Islet precursor cell (in vitro differentiated cells): ENCODE measurements at places on chromosomes 16 and 17.

GRCh38 chr16:50411034-50411433 is 42.2 kb upstream of the BRD7 start:
- no peak for DNase-seq

DNA sequence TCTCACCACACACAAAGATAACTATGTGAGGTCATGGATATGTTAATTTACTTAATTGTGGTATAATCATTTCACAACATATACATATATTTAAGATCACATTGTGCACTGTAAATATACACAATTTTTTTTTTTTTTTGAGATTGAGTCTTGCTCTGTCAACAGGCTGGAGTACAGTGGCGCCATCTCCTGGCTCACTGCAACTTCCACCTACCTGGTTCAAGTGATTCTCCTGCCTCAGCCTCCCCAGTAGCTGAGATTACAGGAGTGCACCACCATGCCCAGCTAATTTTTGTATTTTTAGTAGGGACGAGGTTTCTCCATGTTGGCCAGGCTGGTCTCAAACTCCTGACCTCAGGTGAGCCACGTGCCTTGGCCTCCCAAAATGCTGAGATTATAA is 11.5 kb upstream of the PRSS54 start:
- no peak for DNase-seq

- no peak for DNase-seq
Measured at GRCh38 chr16:30351001-30351441, 4.1 kb downstream of the CD2BP2 start.

- DNase-seq: peak; percentile 78
Measured at GRCh38 chr17:9098242-9098825, 77.0 kb downstream of the NTN1 start.

DNA sequence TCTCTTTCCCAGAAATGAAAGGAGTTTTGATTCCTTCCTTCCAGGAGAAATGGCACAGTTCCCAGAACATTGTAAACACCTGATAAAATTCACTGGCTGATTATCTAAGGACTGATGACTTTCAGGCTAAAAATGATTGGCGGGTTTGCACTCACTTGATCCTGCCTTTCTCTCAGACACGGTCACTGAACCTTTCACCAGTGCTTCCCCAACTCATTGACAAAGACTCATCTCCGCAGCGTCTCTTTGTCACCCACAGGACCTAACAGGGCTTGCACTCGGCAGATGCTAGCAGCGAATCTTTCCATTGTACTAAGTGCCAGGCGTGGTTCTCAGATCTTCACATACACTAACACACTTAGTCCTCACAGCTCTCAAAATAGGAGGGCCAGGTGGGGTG is 7.3 kb upstream of the DHRS7C start:
- no peak for DNase-seq

- DNase-seq: no peak
Measured at GRCh38 chr16:1171001-1171400, 18.1 kb downstream of the CACNA1H start.

GRCh38 chr16:83348991-83349390 is 458.8 kb upstream of the HSBP1 start:
- no peak for DNase-seq

DNA sequence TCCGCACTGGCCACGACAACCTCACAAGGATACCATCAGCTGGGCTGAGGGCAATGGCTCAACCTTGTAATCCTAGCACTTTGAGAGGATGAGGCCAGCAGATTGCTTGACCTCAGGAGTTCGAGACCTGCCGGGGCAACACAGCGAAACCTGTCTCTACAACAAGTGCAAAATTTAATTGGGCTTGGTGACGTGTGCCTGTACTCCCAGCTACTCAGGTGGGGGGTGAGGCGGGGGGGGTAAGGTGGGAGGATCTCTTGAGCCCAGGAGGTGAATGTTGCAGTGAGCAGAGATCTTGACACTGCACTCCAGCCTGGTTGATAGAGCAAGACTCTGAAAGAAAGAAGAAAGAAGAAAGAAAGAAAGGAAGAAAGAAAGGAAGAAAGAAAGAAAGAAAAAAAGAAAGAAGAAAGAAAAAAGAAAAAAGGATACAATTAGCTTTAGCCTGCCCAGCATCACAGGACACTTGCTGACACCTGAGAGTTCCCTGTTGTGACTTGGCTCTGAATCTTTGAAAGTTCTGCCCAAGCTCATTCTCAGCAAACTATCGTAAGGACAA is 5.2 kb upstream of the MT1E start:
- DNase-seq: no peak

GRCh38 chr17:32771396-32771795 is 105.5 kb downstream of the MYO1D start:
- DNase-seq: no peak

DNA sequence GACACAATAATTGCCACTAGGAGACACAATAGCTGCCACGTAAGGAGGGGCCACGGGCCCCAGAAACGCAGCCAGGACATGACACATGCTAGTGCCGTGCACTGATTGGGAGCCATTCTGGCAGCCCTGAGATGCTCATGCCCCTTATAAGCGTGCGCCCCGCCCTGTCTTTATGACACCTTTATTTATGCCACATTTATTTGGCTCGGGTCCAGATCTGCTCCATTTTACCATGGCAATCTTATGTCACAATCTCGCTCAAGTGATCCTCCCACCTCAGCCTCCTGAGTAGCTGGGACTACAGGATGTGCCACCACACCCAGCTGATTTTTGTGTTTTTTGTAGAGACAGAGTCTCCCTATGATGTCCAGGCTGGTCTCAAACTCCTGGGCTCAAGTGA is 43.8 kb upstream of the NF1 start:
- DNase-seq: peak; percentile 34

DNA sequence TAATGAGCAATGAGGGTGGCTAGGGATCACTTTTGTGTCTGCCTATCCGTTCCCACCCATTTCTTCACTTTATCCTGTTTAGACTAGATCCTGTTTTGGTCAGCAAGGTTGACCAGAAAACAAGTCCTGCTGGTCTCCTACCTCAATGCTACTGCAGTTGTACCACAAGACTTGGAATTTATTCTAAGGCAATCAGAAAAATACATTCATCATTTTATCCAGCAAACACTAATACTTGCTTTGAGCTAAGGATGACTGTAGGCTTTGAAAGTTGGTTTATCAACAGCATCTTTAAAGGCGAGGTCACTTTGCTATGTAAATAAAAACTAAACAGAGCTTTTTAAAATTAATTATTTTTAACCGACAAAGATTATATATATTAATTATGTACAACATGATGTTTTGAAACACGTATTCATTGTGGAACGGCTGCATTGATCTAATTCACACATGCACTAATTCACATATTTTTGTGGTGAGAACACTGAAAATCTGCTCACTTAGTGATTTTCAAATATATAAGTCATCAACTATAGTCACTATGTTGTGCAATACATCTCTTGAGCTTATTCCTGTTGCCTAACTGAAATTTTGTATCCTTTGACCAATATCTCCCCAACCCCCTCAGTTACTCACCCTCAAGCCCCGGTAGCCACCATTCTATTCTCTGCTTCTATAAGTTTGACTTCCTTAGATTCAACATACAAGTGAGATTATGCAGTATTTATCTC is 125.9 kb upstream of the HS3ST3A1 start:
- DNase-seq: no peak

DNA sequence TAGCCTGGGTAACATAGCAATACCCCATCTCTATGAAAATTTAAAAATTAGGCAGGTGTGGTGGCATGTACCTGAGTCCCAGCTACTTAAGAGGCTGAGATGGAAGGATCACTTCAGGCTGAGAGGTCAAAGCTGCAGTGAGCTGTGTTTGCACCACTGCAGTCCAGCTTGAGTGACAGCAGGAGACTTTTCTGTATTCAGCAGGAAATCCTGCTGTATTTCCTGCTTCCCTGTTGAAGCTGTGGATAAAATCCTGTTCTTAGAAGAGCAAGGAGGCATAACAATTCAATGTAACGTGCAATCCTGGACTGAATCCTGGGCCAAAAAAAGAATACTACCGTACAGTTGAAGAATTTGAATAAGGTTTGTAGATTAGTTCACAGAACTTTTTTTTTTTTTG is 62.2 kb downstream of the FBXL20 start:
- DNase-seq: no peak

GRCh38 chr17:78759969-78760352 is 22.1 kb downstream of the CYTH1 start:
- DNase-seq: no peak

- peak; percentile 78 for DNase-seq
Measured at GRCh38 chr17:45050481-45051059, 862 bp downstream of the DCAKD start.

DNA sequence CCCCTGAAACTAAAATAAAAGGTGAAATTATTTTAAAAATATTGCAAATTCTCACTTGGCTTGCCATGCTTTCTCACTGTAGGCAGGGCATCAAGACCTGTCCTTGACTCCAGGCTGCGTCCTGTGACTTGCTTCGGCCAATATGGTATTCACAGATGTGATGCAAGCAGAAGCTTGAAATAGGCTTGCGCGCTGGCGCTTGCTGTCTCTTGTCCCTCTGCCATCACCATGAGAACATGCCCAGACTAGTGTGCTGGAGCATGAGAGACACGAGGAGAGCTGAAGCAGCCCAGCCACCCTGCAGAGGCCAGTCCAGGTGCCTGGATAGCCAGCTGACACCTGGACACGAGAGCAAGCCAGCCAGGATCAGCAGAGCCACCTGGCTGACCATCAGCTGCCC is 21.8 kb upstream of the ZKSCAN2 start:
- DNase-seq: no peak

- DNase-seq: no peak
Measured at GRCh38 chr17:82570277-82570676, 50.7 kb downstream of the FOXK2 start.

- DNase-seq: no peak
Measured at GRCh38 chr17:41451154-41451728, 10.5 kb upstream of the KRT38 start.

DNA sequence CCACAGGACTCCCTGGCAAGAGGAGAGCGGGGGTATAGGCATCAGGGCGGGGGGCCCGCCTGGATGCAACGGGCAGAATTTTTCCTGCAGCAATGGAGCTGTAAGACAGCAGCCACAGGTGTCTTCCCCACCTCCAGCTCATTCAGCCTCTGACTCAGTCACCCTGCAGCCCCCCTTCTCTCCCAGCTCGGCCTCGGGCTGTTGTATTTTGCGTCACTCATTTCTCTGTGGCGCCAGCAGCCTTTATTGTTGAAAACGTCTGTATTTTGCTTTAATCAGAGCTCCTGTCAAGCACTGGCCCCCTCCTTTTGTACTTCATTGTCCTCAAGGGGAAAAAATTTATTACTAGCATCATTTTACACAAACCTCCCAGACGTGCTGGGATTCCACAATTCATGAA is 117.7 kb downstream of the WSCD1 start:
- DNase-seq: peak; percentile 83

- DNase-seq: peak; percentile 93
Measured at GRCh38 chr17:1122533-1123392, 57.0 kb downstream of the ABR start.
